ENCODE measurements at places on chromosomes 2 and 18. TPM values are rescaled to one million over a fixed set of nuclear protein-coding genes. Genes with fewer than 3 reads are reported as not detected.

DNA sequence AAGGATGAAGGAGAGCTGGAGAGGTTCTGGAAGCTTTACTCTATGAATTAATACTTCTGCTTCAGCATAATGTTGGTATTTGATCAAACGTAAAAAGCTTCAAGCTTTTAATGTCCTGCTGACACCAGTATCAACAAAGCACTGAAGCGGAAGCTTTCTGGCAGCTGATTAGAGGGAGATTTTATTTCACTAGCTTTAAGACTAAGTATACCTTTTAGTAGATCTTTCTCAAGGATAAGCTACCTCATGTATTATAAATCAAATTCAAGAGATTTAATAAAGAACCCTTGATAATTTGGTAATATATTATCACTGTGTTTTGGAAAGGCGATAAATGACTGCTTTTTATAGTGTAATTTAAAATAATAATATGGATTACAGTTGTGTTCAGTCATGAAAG lies 128.0 kb upstream of the CD302 start:
- no peak for DNase-seq

Gene B3GNT7
- 1.2 TPM for total RNA-seq

DNA sequence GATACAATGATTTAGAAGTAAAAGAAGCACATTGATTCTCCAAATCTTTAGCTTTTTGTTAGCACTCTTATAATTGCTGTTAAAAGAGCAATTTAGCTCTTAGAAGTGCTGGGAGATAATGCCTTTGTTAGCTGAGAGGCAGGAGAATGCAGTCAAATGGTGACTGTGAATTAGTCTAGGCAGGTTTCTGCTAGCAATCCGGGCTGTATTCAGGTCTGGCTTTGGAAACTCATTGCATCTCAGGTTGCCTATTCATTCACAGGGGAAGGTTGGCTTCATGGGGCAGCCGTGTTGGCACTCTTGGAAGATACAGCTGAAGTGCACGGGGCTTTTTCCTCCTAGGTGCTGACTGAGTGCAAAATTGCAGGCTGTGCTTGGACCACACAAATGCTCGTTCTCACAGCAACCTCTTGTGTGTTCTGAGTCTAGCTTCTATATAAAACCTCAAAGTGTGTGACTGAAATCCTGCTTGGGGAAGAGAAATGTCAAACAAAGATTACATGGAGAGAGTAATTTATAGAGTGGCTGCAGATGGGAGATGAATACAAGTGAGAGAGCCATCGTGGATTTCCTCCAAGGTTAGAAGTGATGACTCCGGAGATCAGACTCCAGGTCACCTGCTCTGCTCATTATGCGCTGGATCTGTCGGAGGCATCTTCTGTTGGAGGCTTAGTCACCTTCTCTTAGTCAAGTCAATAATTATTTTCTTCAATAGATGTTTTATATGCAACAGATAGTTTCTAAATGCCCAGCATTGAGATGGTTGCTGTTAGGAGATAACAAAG lies 167.8 kb downstream of the PMAIP1 start:
- no peak for DNase-seq

DNA sequence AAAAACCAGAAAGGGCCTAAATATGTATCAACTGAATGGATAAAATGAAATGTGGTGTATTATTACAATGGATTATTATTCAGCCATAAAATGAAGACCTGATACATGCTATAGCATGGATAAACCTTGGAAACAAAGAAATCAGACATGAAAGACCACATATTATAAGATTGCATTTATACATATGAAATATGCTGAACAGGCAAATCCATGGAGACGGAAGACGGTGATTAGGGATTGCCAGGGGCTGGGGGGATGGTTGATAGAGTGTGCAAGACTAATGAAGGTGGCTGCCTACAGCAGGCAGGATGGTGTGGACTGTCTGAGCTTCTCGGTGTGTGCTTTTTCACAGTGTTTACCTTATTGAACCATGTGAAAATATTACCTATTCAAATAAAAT lies 11.4 kb upstream of the AFG3L2 start:
- no peak for DNase-seq

GRCh38 chr2:140759426-140760156 lies 1371.2 kb downstream of the LRP1B start:
- DNase-seq, result no peak

- no peak for DNase-seq
Observed at GRCh38 chr18:21904856-21905255, 164.3 kb downstream of the MIB1 start.

- peak; percentile 28 for DNase-seq
Observed at GRCh38 chr18:24669015-24669414, 208.6 kb downstream of the HRH4 start.

DNA sequence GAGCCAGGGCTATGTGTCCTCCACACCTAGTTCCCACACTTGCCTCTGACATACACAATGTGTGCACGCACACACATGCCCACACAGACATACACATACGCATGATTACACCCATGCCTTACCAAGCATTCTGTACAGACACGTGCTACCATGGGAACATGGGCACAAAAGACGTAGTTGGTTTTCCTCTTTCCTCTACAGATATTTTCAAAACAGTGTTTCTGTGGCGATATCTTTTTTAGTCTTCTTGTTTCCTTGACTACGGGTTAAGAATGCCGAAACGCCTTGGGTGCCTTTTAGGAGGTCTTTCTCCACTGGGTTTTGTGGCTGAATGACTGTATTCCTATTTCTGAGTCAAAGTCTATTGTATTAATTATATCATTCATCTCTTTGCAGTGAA lies 75.5 kb upstream of the SPTBN1 start:
- DNase-seq, result no peak

DNA sequence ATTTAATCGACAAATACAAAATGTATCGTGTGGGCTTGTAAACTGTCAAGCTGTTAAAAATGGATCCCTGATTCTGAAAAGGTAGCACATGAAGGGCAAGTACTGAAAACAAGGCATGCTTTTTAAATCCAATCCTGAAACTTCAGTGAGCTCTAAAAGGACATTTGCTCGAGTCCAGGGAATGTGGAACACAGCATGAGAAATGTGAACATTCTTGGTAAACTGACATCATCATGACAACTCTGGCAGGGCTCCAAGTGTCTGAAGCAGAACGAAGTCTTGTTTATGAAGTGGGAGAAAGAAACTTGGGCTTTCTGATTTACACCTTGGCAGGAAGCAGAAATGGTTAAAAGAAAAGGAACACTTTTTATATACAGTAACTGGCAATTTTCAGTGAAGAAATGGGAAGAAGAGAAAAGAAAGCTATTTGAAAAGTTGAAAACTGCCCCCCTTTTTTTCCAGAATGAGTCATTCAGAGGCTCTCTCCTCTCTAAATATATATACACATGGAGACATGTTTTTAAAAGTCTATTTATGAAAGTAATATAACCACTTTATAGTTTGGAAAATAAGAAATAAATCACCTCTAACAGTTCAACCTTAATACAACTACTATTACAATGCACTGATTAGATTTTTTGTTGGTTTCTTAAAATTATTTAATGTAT lies 120.8 kb downstream of the GAREM1 start:
- DNase-seq, result peak; percentile 59

- no peak for DNase-seq
Observed at GRCh38 chr2:33511141-33511540, 34.7 kb downstream of the RASGRP3 start.

DNA sequence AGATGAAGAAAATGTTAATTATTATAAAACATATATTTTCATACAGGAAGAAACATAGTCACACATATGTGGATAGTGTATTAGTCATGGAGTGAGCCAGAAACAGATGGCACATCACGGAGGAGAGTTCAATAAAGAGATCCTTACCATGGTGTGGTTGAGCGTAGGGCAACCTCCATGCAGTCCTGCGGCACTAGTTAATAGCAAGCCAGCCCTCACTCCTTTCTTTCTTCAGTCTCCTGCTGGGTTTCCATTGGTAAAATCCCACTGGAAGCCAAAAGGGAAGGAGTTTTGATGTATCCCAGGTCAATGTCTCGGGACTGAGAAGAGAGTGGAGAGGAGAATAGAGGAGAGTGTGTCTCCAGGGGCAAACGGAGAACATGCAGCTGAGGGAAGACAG lies 328.1 kb downstream of the NR4A2 start:
- no peak for DNase-seq

GRCh38 chr2:64837116-64837731 lies 152.0 kb upstream of the SLC1A4 start:
- no peak for DNase-seq

Gene MC2R
- total RNA-seq, result not detected
